ENCODE measurements at places on chromosomes 4 and X.

GRCh38 chrX:51894697-51895336 is 1.4 kb downstream of the MAGED1 start:
- DNase-seq, result peak; percentile 9

DNA sequence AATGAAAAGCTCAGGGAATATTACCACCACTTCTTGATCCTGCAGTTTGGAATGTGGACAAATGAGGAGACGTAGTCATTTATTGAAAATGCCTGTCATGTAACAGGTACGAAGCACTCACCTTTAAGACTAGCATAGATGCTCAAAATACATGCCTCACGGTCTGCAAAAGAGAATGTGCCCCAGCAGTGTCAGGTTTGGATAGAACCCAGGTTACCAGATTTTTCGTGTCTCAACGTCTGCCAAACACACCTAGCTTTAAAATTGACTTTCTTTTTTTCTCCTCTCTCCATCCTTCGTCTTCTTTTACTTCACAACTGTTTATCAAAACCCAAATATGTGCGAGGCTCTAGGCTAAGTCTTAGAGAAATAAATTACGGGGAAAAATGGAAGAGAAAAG is 606.8 kb upstream of the ATOH1 start:
- no peak for DNase-seq

- no peak for DNase-seq
Observed at GRCh38 chrX:12672367-12673106, 118.7 kb upstream of the PRPS2 start.

DNA sequence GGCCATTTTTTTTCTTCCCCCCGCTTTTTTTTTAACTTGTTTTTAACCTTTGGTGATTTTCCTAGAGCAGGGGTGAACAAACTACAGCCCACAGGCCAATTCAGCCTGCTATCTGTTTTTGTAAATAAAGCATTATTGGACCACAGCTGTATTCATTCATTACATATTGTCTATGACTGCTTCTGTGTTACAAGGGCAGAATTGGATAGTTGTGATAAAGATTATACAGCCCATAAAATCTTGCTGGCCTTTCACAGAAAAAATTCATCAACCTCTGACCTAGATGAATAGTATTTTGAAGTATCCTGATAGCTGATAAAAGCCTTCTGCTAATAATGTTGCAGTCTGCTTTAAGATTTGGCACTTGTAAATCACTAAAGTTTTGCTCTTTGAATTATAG is 63.4 kb downstream of the SMAD1 start:
- DNase-seq, result no peak
